NCI-H524 (cell line): ENCODE measurements at places on chromosomes 5 and 9.

DNA sequence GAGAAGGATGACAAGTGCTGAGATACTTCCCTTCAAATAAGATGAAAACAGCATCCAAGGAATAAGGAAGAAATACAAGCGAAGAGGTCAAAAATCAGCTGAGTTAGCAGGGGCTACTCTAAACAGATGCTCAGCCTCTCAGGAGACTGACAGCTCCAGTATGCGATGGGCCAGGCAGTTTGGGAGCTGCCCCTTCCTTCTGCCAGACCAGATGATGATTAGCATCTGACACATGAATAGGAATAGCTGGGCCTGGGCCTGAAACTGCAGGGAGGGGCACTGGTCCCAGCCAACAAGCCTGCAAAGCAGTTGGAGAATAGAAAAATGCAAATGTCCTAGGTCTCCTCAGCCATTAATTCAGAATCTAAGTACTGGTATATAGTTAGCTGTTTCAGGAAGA, 13.1 kb upstream of the MAP3K1 start:
- peak; percentile 28 for DNase-seq

GRCh38 chr5:74862221-74862620, 4.0 kb downstream of the FAM169A start:
- DNase-seq = no peak

DNA sequence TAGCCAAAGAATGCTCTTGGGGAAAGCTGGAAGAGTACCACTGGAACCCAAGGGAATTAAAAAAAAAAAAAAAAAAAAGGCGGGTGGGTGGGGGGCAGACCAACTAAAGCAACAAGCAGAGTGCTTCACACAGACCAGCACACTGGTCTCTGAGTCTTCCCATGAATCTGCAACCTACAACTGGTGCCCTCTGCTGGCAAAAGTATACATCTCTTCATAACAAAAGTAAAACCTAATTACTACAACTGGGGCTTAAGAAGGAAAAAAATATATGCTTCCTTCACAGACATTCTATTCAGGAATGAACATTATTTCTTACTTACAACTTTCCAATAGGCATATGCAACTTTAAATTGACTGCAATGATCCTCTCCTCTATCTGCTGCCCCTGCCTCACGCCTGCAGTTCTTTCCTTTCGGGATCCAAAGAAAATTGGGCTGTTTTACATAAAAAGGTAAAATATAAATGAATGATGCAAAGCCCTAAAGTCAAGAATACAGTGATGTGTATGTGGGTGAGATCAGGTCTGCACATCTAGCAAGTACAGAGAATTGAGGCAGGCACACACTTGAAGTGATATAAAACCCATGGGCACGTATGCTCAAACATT, 7.2 kb upstream of the KLHL3 start:
- DNase-seq = peak; percentile 72

DNA sequence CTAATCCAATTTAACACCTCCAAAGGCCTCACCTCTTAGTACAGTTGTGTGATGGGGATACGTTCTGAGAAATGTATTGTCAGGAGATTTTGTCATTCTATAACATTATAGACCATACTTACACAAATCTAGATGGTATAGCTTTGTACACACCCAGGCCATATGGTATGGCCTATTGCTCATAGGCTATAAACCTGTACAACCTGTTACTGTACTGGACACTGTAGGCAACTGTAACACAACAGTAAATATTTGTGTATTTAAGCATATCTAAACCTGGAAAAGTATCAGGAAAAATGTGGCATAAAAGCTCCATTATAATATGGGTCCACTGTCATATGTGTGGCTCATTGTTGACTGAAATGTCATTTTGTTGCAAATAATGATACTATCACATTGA, 12.1 kb downstream of the ACER2 start:
- DNase-seq = no peak

DNA sequence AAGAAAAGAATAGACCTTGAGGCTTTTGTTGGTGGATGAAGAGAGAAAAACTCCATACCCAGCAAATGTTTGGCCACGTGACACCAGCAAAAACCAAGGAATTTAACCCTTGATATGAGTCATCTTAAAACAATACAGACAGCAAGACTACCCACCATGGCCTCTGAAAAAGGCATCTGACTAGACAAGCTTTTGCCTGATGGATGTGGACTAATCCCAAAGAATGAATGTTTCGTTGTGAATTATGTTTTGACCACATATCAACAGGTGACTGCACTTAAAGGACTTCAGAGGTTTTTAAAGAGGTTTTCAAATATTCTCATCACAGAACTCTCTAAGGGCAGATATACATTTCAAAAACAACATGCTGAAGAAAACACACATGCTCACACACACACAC, 33.0 kb upstream of the SLC1A3 start:
- no peak for DNase-seq

GRCh38 chr5:94281236-94281801, 337.1 kb downstream of the KIAA0825 start:
- no peak for DNase-seq

GRCh38 chr5:71925608-71926091, 181.6 kb upstream of the MAP1B start:
- no peak for DNase-seq

DNA sequence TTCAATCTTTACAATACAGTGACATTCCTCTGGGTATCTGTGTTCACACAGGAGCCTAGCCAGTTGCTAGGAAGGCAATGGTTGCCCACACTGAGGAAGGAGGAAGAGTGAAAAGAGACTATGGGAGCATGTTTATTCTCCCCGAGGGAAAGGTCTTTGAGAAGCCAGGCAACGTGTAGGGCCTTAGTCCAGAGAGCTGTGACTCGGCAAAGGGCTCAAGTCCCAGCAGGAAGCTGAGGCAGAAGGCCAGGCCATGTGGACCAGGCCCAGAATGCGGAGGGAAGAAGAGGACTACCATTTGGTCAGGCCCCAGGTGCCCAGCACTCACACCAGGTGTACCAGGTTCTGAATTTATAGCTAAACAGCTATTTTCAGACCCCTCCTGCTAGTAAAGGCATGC, 136.6 kb upstream of the DMAC1 start:
- no peak for DNase-seq

- no peak for DNase-seq
These were observed 6.5 kb upstream of the BTNL3 start for GRCh38 chr5:180982008-180982741.

DNA sequence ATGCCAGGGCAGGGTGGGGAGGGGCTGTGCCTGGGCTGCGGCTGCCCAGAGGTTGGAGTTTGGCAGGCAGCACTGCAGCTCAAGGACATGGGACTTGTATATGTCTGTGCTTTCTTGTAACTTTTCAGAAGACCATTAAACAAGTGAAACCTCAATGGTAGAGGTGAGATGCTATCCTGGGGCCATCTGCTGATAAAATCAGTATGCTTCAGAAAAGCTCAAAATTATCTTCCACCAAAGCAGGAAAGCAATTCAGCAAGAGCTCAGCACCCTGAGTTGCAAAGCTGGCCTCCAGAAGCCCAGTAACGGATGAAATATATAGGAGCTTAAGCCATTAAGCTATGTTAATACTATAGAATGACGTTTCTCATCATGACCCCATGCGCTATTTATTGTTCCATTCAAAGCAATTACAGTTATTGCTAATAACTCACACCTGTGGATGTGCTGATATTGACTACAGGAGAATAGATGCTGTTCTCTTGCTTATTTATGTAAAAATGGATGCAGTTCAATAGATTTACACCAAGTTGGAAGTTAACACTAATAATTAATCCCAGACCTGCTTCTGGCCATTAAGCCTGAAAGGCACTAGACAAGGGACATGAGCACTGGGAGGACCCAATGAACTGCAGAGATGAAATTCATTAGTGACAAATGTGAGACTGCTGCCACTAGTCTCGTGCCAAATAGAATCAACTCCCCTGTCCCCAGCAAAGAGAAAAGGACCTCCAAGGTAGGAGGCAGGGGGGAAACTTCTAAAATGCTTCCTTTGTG, 316.3 kb upstream of the PANK3 start:
- DNase-seq = no peak

- DNase-seq = no peak
These were observed 353.7 kb downstream of the SLCO4C1 start for GRCh38 chr5:101942321-101942882.

- DNase-seq = no peak
These were observed 490.1 kb upstream of the CD180 start for GRCh38 chr5:67686746-67687145.
